Stimulated activated CD4-positive, alpha-beta T cell treated with anti-CD3 and anti-CD28 coated beads, Interleukin-12 subunit alpha, Interleukin-12 subunit beta, amount 100 ng/mL, for 48 hours (primary cell): ENCODE measurements at places on chromosomes 2 and 18.

GRCh38 chr18:58169472-58169871 is 125.4 kb downstream of the NEDD4L start:
- no peak for DNase-seq

DNA sequence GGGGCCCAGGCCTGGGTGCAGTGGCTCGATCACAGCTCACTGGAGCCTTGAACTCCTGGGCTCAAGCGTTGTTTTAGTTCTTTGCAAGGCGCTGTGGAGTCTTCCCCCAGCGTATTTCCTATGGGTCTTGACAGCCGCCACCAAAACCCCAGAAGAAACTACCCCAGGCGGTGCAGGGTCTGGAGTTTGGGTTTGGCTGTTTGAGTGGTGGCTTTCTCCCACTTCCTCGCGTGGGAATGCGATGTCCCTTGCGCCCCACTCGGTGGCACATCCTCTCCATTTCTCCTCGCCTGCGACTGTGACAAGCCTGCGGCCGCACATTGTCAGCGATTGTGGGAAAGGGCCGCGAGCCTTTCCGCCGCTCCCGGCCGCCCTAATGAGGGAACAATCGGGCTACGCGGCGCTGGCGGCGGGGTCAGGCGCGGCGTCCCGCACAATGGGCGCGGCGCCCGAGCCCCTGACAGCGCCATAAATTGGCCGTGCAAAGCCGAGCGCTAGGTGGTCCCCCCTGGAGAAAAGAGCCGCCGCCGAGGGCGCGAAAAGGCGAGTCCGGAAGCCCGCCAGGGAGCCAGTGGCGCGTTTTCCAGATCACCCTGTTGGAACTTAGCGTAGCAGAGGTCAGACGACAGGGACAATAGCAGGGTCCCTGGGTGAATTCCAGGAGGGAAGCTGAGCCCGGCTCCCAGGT is 194.9 kb upstream of the POU3F3 start:
- DNase-seq: no peak

DNA sequence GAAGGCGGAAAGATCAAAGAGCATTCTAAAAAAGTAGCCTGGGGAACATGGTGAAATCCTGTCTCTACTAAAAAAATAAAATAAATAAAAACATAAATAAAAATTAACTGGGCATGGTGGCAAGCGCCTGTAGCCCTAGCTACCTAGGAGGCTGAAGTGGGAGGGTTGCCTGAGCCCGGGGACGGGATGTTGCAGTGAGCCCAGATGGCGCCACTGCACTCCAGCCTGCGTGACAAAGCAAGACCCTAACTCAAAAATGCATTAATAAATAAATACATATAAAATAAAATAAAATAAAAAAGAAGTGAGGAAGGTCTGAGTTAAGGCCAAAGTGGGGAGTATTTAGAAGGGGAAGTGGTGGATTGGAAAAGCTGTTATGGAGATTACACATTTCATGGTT is 1.3 kb upstream of the PSMD14 start:
- no peak for DNase-seq

DNA sequence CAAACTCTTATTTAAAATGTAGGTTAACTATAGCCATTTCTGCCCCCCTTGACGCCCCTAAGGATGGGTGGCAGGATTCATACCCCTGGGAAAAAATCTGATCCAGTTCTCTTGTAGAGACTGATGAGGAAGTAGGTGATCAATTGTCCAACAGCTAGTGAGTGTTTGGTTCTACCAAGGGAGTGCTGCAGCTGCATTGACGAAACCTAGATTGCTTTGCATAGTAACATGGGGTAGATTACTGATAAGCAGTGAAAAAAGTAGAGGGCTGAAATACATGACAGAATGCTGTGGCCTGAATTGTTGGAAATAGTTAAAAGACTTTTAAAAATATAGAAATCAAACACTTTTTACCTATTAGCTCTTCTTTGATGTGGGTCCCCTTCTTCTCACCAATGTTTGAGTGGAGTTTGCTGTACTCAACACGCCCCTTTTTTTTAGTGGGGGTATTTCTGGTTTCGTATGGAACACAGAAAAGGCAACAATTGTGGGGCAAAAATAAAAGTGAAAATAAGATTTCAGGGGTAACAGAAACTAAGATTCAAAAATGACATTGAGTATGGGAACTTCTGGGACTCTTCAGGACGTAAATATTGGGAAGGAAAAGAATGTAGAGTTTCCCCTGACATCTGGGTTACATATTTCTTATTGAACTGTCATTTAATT is 66.2 kb downstream of the MAIP1 start:
- no peak for DNase-seq

DNA sequence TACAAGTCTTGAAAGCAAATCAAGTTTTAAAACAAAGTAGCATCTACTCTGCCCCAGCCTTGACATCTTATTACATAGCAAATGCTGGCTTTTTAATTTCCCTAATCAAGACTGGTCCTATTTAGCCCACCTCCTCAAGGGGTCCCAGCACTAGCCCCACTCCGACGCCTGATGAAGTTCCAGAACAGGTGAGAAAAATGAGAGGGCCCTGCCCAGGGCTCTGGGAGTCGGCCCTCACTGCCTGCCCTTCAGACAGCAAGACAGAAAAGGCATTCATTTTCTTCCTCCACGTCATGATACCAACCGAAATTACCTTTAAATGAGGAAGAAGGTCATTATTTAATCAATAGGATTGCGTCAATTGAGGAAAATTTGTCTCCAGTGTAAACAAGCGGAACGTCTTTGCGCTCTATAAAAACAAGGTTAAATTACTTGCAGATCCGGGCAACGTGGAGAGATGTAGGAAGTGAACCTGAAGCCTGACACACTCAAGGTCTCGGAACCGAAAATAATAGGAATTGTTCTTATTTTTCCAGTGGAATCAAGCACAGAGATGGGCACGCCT is 170.6 kb upstream of the PKDCC start:
- DNase-seq: no peak

- peak; percentile 67 for DNase-seq
These were observed 46.9 kb downstream of the DNMT3A start for GRCh38 chr2:25294573-25295462.

GRCh38 chr18:79919089-79919488 is 32.4 kb downstream of the SLC66A2 start:
- DNase-seq: no peak

GRCh38 chr18:2840521-2840920 is 6.3 kb upstream of the EMILIN2 start:
- DNase-seq: no peak
